ENCODE measurements at places on chromosomes 11 and 22.
A peak's percentile ranks its signal among the peaks of the same experiment; 100 is the strongest.

GRCh38 chr11:114586797-114587196 is 8.8 kb downstream of the NXPE4 start:
- DNase-seq, result no peak

DNA sequence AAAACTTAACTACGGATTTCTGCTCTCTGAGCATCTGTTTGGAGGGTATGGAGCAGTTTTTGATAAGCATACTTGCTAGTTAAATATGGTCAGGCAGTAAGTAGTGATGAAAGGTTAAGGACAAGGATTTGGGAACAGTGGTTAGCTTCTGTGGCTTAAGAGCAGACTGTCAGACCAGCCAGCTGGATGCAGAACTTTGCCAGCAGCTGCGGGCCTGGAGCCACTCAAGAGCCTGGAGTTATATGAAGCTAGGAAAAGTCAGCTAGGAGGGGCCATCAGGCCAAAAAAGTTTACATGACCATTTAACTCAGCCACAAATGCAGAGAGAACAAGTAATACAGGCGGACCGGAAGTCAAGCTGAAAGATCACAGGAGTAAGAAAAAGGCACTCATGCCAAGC is 1817.7 kb downstream of the LRRC4C start:
- DNase-seq, result peak; percentile 22

DNA sequence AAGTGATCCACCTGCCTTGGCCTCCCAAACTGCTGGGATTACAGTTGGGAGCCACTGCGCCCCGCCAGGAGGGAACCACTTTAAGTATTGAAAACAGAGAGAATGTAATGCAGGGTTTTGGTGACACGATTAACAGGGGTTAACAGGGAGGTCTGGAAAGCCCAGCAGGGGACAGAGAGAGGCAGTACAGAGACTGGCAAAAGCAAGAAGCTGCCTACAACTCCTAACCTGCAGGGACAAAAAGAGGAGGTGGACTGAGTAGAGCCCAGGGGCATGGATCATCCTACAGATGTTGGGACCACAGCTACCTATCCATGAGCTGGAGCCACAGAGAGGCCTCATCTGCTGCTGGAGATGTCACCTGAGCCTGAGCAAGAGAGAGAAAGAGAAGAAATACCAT is 1.7 kb upstream of the SPINDOC start:
- DNase-seq, result no peak

GRCh38 chr22:42803389-42803788 is 53.7 kb downstream of the ARFGAP3 start:
- DNase-seq, result no peak

GRCh38 chr11:66938582-66939135 is 19.5 kb downstream of the PC start:
- DNase-seq, result no peak

DNA sequence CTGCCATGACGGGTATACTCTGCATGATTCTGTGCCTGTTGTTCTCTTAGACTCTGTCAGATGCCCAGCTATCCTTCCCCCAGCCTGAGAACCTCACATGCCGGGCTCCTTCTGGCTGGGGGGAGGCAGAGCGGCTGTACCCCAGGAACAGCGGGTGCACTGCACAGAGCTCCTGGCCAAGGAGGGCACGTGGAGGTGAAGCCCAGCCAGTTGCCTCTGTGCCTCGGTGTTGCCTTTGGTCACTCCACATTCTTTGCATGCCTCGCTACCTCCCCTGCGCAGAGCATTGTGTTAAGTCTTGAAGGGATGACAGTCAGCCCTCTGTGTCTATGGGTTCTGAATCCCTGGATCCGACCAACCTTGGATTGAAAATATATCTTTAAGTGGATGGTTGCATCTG is 77.7 kb downstream of the FEZ1 start:
- no peak for DNase-seq

DNA sequence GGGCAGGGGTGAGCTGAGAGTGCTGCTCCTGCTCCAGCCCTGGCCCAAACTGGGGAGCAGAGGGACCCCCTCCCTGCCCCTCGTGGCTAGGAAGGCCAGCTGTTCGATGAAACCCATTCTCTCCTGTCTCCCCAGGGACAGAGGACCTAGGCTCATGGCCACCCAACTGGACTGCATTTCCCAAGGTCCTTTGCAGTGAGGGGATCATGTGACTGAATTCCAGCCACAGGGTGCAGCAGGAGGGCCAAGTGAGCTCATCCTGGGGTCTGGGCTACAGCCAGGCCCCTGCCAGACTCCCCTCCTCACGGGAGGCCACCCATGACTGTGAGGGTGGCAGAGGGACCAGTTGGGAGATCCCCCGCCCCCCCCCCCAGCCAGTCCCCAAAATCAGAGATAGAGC is 777.6 kb downstream of the TBC1D22A start:
- DNase-seq, result no peak

DNA sequence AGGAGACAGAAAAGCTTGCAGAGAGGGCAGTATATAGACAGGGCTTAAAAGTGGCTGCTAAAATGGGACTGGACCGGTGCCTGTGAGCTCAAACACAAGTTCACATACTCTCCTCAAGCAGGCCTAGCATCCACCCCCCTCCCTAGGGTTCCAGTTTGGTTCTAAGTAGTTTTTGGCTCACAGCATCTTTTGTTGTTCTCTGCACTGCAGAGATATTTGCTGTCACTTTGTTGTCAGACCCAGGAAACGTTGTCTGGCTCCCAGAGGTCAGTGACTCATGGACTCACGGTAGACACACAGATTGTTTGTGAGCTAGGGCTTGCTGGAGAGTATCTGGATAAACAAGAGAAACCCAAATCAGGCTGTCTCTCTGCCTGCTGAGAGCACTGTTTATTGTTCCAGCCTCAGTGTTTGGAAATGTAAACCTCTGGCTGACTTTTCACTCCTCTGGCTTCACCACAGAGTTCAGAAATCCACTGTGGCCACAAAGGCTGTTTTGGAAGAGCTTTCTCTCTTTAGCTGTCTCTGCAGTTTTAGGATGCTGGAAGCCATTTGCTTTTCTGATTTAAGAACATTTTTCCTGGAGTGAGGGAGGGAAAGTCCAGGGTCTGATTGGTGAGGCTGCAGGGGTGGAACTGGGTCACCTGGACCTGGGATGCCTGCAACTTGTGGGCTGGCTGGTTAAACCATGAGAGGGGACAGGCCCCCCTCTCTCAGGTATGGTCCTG is 303.7 kb upstream of the PLET1 start:
- peak; percentile 95 for DNase-seq

DNA sequence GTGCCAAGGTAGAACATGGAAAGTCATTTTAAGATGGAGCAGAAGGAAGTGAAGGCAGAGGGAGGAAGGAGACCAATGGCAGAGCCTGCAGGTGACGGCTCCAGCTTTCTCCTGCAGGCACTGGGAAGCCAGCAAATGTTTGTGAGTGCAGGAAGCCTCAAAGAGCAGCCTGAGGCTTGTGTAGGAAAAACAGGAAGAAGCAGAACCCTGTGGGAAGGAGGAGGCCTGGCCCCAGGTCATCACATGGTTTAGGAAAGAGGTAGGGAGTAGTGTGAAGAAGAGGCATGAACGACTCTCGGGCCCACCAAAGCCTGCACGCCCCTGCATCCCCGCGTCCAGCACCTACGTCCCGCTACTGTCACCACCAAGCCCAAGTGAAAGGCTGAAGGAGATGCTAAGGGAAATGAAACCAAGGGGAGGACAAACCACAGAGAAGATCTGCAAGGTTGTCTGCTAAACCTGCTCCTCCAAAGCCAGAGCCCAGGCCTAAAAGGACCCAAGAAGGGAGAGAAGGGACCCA is 151.5 kb downstream of the CHST1 start:
- no peak for DNase-seq
